ENCODE measurements at places on chromosomes 12 and 14.

DNA sequence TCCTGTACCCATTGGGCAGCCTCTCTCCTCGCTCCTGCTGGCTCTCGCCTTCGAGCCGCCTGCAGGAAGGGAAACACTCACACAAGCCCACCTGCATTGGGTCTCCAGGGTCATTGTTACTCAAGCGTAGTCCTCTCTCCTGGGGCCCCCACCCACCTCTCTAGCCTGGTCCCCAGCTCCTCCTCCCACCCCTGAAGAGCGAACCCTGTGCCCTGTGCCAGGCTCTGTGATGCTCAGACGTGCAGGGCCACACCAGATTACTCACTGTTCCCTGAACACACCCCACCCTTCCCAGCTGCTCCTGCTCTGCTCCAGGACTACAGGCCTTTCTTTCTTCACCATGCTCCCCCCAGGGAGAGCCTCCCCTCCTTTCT, 88.1 kb downstream of the NINJ2 start:
- no peak for DNase-seq

- no peak for DNase-seq
Observed at GRCh38 chr12:52314511-52314910, 6.7 kb downstream of the KRT83 start.

DNA sequence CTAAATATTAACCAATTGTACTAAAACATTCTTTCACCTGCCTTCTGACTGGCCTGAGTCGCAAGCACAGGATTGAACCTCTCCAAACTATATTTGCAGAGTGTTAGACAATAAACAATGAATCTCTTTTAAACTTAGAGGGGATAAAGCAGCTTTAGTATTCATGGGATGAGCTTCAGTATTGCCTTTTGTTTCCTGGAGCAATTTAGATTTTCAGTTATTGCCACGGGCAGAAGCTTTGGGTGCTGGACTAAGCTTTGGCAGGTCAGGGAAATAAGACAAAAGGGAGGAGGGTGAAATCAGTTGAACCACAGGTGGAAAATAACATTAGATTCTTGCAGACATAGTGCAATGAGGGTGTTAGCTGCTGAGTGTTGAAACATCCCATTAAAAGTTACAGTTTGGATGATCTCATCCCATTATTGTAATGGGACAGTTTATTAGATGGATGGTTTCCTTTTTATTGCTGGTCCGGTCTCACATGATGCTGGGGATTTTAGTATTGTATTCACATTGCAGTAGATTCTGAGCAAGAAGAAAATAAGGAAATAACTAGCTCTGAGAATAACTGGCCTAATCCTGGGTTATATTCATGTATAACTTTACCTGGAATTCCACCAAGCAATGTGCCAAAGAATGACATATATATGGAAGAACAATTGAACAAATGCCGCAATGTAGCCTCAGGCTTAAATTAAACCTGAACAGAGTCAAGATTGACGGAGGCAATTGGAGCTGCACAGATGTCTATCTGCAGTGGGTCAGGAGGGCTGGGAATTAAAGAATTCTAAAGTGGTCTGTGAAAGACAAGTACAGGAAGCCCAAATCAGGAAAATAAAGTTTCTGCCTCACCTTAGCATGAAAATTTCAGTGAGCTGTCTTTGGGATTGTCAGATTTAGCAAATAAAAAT, 1092.8 kb upstream of the SEL1L start:
- no peak for DNase-seq

- no peak for DNase-seq
Observed at GRCh38 chr14:73721101-73721821, 7.1 kb upstream of the PNMA1 start.

DNA sequence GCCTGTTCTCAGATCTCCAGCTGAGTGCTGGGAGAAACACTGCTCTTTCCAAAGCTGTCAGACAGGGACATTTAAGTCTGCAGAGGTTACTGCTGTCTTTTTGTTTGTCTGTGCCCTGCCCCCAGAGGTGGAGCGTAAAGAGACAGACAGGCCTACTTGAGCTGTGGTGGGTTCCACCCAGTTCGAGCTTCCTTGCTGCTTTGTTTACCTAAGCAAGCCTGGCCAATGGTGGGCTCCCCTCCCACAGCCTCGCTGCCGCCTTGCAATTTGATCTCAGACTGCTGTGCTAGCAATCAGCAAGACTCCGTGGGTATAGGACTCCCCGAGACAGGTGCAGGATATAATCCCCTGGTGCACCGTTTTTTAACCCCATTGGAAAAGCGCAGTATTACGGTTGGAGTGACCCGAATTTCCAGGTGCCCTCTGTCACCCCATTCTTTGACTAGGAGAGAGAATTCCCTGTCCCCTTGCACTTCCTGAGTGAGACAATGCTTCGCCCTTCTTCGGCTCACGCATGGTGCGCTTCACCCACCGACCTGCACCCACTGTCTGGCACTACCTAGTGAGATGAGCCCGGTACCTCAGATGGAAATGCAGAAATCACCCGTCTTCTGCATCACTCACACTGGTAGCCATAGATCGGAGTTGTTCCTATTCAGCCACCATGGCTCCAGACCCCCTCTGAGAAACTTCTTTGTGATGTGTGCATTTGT, 650.3 kb upstream of the ALG10B start:
- no peak for DNase-seq

- DNase-seq, result no peak
Observed at GRCh38 chr14:68783408-68784225, 9.2 kb downstream of the ZFP36L1 start.

DNA sequence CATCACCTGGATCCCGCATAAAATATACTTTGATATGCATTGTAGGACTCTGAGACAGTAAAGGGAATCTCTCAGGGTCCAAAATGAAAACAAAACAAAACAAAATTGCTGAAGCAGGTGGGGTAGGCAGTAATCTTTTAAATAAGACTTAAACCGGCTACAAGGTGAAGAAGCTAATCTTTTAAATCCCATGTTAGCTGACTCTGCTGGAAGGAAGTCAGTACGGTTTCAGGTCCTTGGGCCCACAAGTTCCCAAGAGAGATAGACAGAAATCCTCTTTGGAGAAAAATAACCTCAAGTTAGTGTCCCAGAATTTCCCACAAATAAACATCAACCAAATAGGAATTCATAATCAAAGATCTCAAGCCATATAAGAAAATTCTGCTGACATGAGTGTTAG, 5.0 kb upstream of the EPS8 start:
- DNase-seq, result no peak

DNA sequence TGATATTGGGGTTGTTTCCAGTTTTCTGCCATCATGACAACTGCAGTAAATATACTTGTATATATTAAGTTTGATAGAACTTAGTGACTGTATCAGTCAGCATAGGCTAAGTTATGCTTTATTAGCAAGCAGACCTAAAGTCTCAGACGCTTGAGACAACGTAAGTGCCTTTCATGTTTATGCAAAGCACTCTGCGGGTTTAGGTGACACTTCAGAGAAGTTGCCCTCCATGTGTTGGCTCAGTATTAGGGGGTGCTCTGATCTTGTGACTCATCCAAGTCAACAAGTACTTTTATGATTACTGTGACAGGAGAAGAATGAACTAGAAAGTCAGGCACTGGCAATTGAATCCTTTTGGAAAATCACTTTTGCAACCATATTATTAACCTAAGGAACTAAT, 13.3 kb upstream of the OTOGL start:
- DNase-seq, result no peak

DNA sequence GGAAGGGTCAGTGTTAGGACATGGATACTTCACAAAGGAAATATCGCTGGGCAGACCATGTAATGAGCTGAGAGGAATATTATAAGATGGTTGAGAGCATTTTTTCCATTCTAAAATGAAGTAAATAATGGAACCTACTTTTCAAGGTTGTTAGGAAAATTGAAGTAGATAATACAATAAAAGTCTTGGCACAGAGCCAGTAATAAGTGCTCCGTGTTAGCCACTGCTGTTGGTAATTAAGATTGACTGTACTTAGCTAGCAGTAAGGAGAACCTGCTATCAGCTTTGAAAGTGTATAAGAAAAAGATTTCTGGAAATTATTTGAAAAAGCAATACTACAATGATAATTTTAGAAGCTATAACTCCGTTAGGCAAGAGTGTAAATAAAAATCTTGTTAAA, 77.6 kb downstream of the SCAF11 start:
- DNase-seq, result no peak

DNA sequence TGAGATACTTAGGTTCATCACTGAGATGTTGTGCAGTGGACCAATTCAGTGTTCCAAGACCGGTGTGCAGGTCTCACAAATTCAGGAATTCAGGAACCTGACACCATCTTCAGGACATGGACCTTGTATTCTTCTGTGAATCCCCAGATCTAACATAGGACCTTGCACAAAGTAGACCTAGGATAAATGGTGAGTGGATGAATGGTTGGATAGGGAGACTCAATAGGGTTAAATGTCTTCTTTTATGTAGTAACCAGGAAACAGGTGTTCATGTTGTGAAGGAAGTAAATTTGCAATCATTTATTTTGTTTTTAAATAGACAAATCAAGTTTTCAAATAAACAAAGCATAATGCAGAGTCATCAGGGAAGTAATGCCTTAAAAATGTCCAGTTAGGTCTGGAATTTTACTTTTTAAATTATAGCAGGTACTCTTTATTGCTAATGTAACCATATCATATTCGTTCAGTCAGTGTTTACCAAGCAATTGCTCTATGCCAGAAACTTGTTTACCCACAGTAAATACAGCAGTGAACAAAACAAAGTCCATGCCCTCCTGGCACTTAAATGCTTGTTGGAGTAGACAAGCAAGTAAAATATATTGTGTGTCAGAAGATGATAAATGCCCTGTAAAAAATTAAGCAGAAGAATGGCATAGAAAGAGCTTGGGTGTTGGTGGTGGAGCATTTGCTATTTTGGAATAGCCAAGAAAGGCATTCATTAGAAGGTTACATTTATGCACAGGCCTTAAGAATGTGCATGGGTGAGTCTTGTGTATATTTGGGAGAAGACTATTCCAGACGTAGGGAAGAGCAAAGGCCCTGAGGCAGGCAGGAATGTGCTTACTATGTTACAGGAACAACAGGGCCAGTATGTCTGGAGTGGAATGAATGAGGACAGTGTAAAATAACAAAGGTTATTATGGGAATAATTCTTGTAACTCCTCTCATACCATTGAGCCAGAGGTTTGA, 26.3 kb downstream of the RXYLT1 start:
- DNase-seq, result no peak

DNA sequence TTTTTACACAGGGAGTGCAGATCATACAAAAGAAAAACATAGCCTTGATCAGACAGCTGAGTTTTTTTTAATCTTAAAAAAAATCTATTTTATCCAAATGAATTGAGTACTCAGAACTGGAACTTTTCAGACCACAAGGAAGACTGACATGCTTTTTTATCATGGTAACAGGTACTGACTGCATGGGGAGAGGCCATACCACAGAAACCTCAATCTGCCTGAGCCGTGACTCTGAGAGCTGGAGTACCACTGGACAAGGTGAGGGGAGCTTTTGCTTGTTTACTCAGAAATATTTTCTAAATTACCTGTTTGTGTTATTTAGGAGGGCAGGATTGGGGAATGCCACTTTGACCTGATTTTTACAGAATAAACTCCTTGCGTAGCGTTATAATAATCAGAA, 143.9 kb downstream of the ALX1 start:
- no peak for DNase-seq

DNA sequence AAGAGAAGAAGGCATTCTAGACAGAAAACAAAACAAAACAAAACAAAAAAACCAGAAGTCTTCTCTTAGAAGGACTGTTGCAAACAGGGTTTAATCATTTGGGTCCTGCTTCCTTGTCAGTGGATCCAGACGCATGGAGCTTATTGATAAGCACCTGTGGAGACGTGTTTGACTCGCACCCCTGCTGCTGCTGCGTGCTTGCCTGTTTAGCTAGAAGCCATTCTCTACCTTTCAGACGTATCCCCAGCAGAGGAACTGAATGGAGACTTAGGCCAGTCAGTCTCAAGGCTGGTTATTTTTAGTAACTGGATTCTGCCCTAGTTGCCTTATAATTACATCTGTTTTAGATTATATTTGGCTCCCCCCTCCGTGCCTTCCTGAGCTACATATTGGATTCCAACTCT, 186.1 kb upstream of the EEA1 start:
- no peak for DNase-seq

DNA sequence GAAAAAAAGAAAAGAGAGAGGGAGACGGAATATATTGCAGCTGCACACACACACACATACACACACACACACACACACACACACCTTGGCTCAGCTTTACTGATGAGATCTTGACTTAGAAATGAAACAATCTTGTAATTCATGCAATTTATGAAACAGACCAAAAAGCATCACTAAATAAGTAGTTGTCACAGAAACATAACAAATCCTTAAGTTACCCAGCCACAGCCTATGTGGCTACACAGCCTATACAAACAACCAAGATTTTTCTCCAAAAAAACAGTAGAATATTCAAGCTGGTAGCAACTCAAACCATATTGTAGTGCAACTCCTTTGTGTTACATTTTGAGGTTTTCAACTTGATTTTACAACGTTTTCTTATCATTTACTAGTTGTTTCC, 37.9 kb upstream of the GNG2 start:
- no peak for DNase-seq

DNA sequence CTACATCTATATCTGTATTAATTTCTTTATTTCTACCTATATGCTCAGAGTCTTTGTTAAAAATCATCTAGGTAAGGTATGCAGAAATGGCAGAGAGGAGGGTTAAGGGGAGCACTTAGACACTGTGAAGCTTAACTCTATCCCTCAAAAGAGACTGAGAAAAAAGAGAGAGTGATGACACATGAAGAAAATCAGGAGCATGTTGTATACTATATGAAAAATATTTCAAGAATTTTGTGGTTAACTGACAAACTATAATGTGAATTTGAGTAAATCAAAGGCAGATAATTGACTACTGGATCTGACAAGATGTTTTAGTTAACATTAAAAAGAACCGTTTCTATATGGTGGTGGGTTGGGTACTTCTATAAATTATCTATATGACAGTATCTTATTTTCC, 1814.2 kb upstream of the SEL1L start:
- DNase-seq, result no peak

- no peak for DNase-seq
Observed at GRCh38 chr14:61547186-61548069, 147.9 kb upstream of the HIF1A start.

GRCh38 chr12:24845615-24846014, 103.3 kb downstream of the BCAT1 start:
- no peak for DNase-seq

DNA sequence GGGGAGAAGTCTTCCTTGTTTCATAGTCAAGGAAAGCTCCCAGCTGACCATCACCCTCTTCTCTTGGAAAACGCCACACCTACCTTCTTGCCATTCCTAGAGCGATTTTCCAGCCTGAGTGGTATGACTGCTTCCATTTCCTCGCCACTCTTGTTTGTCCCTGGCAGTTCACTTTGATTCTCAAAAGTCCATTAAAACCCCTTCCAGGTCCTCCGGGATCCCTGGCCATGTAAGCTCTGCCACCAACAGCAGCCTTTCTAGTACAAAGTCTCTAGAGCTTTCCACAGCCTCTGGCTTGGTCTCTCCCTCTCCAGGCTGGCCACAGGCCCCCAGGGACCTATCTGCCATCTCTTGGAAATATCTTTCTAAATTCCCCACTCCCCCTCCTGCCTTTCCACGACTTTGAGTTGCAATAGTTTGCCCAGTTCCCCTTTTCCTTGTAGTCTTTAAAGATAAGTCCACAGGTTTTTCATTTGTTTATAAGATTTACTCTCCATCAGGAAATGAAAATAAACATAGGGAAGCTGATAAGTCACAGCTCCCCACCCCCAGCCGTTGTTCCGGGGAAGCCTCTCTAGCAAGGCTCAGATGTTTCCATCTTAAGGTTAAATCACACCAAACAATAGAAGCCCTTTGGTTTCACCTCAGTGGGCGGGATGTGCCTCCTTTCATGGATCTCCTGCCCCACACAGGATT, 42.9 kb upstream of the SINHCAF start:
- no peak for DNase-seq

All from Jurkat, Clone E6-1 (cell line).